Panc1 (cell line): ENCODE measurements at places on chromosomes 11 and 22. TPM values are rescaled to one million over a fixed set of nuclear protein-coding genes. Genes with fewer than 3 reads are reported as not detected.

GRCh38 chr22:39301926-39302325 is 17.5 kb downstream of the RPL3 start:
- no peak for DNase-seq

DNA sequence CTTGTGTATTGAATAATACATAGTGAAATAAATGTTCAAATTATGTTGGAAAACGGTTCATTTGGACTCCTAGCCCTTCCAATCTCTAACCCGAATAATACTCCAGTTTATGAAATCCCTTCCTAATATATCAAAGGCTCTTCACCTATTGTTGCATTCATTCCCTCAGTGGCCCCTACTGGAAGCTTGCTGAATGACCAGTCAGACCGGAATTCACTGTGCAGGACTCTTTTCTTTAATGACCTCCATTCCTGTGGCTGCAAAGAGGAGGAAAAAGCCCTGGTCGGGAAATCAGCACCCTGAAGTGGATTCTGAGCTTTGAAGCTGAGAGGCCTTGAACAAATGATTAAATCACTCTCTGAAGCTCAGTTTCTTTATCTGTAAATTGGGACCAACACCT is 19.1 kb upstream of the RCN1 start:
- DNase-seq: no peak

DNA sequence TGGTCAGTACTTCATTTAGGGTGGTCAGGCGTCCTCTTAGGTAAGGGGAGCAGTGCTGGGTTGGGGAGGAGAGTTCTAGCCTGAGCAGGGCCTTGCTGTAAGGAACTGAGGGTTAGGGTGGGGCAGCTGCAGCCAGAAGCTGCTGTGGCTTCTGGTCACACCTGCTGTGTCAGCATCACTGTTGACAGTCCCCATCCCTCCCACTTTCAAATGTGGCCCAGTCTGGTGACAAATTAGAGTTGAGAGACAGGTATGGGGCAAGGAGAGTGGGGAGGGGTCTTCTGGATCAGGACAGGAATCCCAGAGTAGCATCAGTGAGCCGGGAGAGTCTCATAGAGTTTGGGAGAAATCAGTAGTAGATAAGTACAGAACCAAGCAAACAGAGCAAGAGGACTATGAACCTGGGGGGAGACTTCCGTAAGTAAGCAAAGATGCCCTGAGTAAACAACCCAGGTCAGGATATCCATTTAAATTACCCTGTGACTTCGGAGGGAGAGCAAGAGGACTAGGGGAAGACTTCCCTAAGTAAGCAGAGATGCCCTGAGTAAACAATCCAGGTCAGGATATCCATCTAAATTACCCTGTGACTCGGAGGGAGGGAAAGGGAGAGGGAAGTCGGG is 53.7 kb downstream of the PPP6R2 start:
- DNase-seq: no peak

- no peak for DNase-seq
These were observed 1468.1 kb downstream of the BRD1 start for GRCh38 chr22:48359613-48359965.

- no peak for DNase-seq
These were observed 29.8 kb downstream of the ARHGEF17 start for GRCh38 chr11:73337846-73338245.

DNA sequence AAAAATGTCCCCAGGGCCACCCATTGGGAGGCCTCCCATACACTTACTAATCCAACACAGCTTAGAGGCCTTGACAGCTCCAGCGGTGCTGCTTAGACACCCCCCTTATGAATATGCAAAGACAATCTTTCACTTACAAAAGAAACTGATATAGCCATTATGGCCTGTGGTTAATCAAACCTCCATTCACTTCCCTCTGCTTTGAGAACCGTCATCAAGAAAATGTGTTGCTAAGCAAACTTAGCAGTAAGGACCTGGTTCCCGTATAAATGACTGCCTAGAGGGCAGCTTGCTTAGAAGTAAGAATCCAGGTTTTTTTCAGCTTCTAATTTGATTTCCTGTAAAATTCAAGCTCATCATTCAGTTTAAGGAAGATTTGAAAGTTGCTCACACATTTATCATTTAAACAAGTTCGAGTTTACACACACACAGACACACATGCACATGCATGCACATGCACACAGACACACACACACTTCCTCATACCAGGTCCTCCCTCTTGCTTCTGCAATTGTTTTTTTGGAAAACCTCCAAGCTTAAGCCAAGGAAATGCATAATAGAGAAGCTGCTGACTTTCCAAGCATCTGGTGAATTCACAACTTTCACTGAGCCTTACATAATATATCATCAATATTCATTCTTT is 137.7 kb upstream of the BLID start:
- DNase-seq: no peak

- no peak for DNase-seq
These were observed 115.0 kb downstream of the TMPRSS5 start for GRCh38 chr11:113591117-113591516.

DNA sequence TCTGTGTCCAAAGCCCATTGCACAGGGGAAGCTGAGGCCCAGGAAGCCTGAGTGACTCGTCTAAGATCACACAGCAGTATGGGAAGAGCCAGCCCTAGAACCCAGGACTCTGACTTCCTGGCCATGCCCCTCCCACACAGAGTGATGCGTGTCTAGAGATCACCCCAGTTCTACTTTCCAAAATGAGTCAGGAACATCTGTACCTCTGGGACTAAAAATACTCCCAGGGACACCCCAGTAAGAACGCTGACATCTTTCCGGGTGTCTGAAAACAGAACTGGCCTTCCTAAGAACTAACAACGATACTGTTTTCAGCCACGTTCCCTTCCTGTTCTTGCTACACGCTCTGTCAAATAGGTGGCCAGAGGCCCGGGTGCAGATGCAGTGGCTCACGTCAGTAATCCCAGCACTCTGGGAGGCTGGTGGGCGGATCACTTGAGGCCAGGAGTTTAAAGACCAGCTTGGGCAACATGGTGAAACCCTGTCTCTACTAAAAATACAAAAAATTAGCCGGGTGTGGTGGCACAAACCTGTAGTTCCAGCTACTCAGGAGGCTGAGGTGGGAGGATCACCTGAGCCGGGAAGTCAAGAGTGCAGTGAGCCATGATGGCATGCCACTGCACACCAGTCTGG is 21.7 kb upstream of the PDGFB start:
- DNase-seq: no peak

ZNF408 gene
- total RNA-seq: 19.8 TPM

AIP gene
- total RNA-seq: 87.8 TPM

DNA sequence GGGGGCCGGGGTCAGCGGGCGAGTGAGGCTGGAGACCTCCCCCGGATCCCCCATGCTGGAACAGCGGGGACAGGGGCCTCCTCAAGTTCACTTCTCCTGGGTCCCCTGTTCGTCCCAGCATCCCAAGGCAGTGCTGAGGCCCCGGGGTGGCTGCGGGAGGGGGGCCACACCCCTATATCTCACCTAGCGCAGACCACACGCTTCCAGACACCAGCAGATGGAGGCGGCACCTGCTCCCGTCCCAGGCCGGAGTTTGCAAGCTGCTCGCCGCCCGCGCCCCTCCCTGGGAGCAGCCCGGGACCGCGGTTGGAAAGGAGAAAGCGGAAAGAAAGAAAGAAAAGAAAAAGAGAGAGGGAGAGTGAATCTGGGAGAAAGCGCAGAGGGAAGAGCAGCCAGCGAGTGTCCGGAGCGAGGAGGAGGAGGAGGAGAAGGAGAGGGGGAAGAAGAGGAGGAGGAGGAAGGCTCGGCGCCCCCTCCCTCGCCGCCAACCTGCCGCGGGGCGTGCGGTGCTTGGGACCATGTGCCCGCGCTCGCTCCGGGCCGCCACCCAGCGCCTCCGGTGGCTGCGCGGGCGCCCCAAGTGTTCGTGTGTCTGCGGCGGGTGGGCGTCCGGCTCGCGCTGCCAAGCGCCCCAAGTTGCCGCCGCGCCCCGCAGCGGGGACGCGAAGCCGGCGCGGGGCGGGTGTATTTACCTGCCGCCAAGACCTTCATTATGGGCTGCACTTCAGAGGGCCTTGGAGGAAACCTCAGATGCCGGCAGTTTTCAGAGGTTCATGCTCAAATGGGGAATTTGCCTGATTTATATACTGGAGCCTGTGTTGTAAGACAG is at the start of gene LIF:
Gene LIF, minus strand, starts transcription at position 775 of the 829 bp plus-strand sequence. Its CDS starts 64 bp downstream, at position 711.
- DNase-seq: no peak

HOATZ gene
- not detected for total RNA-seq

DNA sequence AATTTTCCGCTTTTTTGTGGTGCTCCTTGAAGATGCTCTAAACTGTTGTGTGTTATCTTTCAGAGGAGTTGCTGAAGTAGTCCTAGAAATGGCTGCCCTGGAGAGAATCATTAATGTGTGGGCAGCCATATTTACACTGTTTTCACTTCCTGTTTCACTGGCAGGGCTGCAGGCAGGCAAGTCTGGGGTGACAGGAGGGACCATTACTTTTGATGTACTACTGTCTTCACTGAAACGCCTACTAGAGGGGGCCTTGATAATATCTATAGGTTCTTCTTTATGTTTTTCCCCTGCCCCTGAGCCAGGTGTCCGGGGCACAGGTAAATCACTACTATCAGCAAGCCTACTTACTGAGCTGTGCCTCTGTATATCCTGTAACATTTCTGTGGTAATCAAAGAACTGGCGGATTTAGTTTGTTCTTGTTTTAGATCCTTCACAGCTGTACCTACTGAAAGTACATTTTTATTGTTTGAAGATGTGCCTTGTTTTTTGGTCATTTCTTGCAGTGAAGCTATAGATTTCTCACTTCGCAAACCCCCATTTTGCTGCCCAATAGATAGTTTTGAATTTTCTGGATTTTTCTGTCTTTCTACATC is 39.7 kb downstream of the ACAT1 start:
- no peak for DNase-seq

HSPB2 gene
- not detected for total RNA-seq

GRCh38 chr11:27871056-27871455 is 170.8 kb upstream of the BDNF start:
- DNase-seq: no peak

SLC22A8 gene
- total RNA-seq: not detected

- DNase-seq: no peak
These were observed 4.6 kb upstream of the CD6 start for GRCh38 chr11:60966890-60967289.

GRCh38 chr22:22421392-22421791 is 87.2 kb downstream of the ZNF280B start:
- DNase-seq: no peak
